ENCODE measurements at places on chromosomes 12 and 14.

DNA sequence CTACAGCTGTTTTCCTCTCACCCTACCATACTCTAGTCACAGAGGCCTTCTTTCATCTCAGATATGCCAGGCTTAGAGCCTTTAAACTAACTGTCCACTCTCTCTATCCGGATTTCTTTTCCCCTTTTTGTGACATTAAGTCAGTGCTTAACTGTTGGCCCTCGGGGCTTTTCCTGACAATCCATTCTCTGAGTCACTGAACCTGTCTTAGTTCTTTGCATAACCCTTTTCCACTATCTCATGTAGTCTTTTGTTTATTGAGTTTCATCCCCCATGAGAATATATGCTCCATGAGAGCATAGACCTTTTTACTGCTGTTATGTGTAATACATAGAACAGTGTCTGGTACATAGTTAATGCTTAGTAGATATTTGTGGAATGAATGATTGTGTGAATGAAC lies 68.7 kb downstream of the PLEKHA5 start:
- no peak for DNase-seq

- DNase-seq = no peak
Measured at GRCh38 chr12:19474147-19474546, 34.9 kb downstream of the AEBP2 start.

GRCh38 chr14:44803239-44803905 lies 158.4 kb downstream of the KLHL28 start:
- DNase-seq = no peak

DNA sequence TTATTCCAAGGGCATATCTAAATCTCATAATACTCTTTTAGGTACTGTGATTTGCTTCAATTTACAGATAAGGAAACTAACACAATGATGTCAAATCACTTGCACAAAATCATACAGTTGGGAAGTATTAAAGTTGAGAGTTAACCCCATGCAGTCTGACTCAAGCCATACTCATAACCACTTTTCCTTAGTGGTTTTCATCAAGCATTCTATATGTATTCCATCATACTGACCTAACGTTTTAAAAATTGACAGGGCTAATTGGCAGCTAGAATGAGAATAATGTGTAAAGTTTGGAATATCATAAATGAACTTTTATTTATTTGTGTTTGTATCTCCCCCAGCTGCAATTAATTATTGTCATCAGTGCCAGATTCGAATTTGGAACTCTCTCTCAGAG lies 20.9 kb downstream of the PUS7L start:
- DNase-seq = no peak

- no peak for DNase-seq
Measured at GRCh38 chr12:73935817-73936216, 601.8 kb upstream of the ATXN7L3B start.
